DMS79 treated with DMSO at 0.1 percent for 48 hours (cell line): ENCODE measurements at places on chromosomes 11 and 22.
A peak's percentile ranks its signal among the peaks of the same experiment; 100 is the strongest.

DNA sequence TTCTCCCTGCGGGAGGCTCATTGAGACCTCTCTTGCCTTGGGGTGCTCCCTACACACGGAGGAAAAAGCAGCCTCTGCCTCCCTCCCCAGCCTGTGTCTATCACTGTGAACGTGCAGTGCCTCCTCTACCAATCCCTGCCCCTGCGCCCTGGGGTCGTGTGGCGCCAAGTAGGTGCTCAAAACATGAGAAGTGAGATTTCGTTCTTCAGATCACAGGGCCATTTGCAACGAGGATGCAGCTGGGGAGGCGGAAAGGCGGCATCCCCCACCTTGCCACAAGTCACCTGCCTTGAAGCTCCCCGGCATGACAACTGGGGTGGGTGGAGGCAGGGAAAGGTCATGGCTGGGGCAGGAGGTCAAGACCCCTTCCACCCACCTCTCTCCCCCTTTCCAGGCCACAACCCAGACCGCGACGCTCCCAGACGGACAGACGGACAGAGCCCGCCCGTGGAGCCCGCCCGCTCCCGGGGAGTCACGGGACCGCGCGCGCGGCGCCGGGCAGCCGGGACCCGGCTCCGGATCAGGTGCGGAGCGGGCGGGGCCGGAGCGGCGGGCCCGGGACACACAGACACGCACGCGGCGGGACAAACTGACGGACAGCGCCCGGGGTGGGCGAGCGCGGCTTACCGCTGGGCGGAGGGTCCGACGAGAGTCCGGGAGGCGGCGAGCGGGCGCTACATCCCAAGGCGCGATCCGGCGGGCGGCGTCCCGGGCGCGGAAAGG lies 485 bp downstream of the KCNJ4 start:
- DNase-seq: peak; percentile 29

DNA sequence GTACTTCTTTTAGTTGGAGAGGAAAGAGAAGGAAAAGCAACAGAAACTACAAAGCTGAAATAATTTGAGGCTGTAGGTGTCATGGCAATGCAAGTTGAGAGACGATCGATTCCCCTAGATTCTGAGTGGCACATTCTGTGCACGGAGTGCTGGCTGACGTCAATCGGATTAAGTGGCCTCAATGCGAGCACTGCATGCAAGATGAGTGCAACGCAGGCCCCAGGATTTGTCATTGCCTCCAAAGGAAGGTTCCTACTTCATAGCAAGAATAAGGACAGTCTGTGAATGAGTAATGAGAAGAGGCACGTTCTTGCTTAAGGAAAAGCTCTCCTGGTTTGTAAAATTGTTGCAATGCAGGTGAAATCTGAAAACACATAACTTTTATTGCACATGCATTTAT lies 892.4 kb downstream of the KCNA4 start:
- DNase-seq: no peak

- DNase-seq: no peak
Observed at GRCh38 chr11:110972640-110973039, 260.4 kb upstream of the ARHGAP20 start.

- DNase-seq: peak; percentile 67
Observed at GRCh38 chr11:121123496-121124069, 22.5 kb downstream of the TECTA start.

GRCh38 chr11:115132436-115133228 lies 371.6 kb downstream of the CADM1 start:
- DNase-seq: no peak

GRCh38 chr22:45226503-45227186 lies 14.0 kb downstream of the KIAA0930 start:
- DNase-seq: no peak
